SK-N-SH (cell line): ENCODE measurements at places on chromosomes 7 and 10.

DNA sequence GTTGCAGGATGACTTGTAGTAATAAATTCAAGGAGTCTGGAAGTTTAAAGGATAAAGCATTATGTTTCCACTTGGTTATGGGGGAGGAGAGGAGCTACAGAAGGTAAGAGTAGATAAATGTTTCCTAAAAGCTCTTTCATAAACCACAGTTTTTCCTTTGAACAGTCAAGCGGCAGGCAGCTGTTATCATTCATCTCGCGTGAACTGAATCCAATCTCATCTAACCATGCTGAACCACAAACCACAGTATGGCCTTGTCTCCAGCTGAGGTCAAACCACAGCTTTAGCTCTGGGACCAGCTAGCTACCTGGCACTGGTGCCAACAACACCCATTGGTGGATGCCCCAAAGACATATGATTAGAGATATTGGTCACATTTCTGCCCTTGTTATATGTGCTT lies 63.3 kb downstream of the NOC3L start:
- no peaks in the 10 kb centered on the region for H3K4me1 ChIP-seq
- no peak overlapping the region for H3K27ac ChIP-seq
- H3K36me3 ChIP-seq: no peaks in the 10 kb centered on the region
- no peak overlapping the region for H3K4me3 ChIP-seq

DNA sequence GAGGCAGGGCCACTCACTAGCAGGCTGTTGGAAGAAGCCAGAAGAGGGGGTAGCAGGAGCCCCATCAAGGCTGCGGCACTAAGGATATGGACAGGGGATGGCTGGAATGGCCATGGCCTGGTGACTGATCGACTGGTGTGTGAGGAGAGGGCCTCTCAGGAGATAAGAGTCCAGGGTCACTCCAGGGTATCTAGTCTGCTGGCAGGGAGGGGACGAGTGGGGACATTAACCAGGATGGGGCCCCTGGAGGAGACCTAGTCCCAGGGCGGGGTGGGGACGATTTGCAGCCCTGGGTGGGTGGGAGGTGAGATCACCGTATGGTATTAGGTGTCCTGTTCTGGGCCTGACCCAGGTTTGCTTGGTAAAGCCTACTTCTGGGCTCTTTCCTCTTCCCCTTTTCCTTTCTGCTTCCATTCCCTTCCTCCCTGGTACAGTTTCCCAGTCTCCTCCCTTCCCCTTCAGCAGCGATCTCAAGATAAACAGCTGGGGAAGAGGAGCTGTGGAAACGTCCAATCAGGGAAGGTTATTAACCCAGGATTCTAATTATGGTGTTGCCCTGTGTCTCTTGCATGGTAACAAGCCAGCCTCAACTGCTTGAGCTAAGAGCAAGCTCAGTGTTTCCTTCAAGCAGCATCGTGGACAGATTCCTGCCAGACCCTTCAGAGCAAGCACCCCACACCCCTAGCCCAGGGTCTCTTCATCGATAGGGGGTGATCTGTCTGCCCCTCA lies 233.2 kb downstream of the RPS24 start:
- H3K27ac ChIP-seq: peak overlapping the region; percentile 29
- H3K4me3 ChIP-seq: no peak overlapping the region
- no peaks in the 10 kb centered on the region for H3K36me3 ChIP-seq
- no peaks in the 10 kb centered on the region for H3K27me3 ChIP-seq
- peak; percentile 69 for DNase-seq
- H3K4me1 ChIP-seq: peaks cover 17% of the 10 kb centered on the region

- DNase-seq: peak; percentile 38
- H3K4me1 ChIP-seq: peaks cover 14% of the 10 kb centered on the region
- H3K27me3 ChIP-seq: no peaks in the 10 kb centered on the region
- no peak overlapping the region; the same call in 1 of the 2 replicates for H3K4me3 ChIP-seq
- peaks cover 40% of the 10 kb centered on the region; the same call in 1 of the 2 replicates for H3K36me3 ChIP-seq
Measured at GRCh38 chr7:11404355-11404754, 427.6 kb downstream of the THSD7A start.

GRCh38 chr10:62851442-62851841 lies 35.3 kb upstream of the EGR2 start:
- no peak for DNase-seq
- no peak overlapping the region for H3K27ac ChIP-seq
- no peaks in the 10 kb centered on the region for H3K36me3 ChIP-seq
- no peak overlapping the region for H3K4me3 ChIP-seq

DNA sequence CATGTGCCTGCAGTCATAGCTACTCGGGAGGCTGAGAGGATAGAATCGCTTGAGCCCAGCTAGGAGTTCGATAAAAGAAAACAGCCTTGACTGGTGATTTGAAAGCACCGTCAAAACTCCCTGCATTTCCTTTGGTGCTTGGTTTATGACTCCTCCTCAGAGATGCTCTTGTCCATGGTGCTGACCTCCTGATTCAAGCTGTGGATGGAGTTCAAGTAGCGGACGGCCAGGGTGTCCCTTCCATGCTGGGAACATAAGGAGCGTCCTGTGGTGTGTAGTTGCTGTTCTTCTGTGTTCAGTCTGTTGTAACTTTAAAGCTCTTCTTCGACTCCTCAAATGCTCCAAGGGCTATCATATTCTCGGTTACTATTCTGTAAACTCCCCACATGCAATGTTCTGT lies 382.5 kb upstream of the KIAA1217 start:
- no peaks in the 10 kb centered on the region for H3K27me3 ChIP-seq
- no peaks in the 10 kb centered on the region; the same call in 1 of the 2 replicates for H3K4me1 ChIP-seq
- no peak for DNase-seq
- H3K36me3 ChIP-seq: no peaks in the 10 kb centered on the region

DNA sequence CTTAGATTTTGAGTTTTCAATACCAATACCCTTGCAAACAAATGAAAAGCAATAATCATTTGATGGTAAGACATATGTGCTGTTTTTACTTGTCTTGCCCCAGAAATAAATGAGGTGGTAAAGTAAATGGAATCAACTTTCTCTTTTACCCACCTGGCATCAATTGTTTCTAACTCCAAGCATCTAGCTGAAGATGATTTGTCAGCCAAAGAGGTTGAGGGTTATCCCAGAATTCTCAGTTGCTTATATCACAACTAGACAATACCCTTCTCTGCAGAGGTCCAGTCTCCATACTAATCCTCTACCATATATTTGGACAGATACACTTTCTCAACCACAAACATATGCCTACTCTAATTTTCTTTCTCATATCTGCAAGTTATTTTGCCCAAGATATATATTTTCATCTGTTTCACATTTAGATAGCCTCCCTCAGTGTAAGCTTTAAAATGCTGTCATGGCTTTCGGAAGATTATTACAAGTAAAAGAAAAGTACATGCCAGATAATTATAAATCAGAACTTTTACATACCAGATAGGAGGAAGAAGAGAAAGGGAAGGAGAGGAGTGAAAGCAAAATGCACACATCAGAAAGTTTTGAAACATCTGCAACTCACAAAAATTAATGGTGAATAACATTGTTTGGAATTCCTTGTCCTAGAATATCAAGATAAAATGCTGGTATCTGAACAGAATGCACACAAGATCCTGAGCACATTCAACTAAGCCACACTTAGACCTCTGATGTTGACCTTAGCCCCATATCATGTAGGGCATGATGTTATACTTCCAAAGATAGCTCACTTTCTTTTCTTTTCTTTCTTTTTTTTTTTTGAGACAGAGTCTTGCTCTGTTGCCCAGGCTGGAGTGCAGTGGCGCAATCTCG lies 146.6 kb downstream of the REEP3 start:
- H3K27ac ChIP-seq: peak overlapping the region; percentile 78
- H3K4me1 ChIP-seq: peaks cover 50% of the 10 kb centered on the region
- H3K27me3 ChIP-seq: no peaks in the 10 kb centered on the region

DNA sequence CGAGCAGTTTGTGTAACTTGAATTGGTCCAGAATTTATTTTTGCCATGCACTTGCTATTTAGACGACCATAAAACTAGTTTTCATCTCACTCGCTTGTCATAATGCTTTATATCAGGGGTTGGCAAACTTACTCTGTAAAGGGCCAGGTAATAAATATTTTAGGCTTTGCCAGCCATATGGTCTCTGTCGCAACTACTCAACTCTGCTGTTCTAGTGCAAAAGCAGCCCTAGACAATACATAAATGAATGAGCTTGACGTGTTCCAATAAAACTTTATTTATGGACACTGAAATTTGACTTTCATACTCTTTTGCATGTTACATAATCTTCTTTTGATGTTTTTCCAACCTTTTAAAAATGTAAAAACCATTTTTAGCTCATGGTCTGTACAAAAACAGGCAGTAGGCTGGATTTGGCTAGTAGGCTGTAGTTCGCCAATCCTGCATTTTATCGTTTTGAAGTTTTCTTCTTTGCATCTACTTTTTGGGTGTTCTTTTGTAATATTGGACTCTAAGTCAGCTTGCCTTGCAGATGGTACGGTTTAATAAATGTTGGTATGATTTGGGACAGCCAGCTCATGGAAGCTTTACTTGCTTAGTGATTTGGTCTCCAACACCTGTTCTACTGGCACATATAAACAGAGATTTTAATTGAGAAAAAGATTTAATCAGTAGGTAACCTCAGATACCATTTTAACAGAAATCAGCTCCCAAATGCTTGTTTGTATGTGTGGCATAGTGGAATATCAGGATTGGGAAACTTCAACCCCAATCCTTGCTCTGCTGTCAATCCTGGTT lies 25.6 kb downstream of the SND1 start:
- H3K4me1 ChIP-seq: no peaks in the 10 kb centered on the region; the same call in 1 of the 2 replicates
- H3K27me3 ChIP-seq: no peaks in the 10 kb centered on the region
- no peak overlapping the region for H3K4me3 ChIP-seq
- peaks cover 64% of the 10 kb centered on the region for H3K36me3 ChIP-seq
- H3K27ac ChIP-seq: no peak overlapping the region

DNA sequence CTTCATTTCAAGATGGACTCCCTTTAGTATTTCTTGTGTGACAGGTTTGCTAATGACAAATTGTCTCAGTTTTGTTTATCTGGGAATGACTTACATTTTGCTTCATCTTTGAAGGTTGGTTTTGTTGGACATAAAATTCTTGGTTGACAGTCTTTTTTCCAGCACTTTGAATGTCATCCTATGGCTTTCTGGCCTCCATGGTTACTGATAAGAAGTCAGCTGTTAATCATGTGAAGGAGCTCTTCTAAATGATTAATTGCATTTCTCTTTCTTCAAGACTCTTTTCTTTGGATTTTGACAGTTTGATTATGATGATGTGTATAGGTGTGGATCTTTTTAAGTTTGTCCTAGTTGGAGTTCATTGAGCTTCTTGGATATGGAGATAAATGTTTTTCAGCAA lies 26.9 kb upstream of the HHEX start:
- H3K36me3 ChIP-seq: no peaks in the 10 kb centered on the region
- H3K4me1 ChIP-seq: no peaks in the 10 kb centered on the region
- no peak overlapping the region for H3K27ac ChIP-seq
- no peak overlapping the region for H3K4me3 ChIP-seq
